Right forelimb (tissue), 1 donor: ENCODE measurements at places on chromosomes 7 and 10.

DNA sequence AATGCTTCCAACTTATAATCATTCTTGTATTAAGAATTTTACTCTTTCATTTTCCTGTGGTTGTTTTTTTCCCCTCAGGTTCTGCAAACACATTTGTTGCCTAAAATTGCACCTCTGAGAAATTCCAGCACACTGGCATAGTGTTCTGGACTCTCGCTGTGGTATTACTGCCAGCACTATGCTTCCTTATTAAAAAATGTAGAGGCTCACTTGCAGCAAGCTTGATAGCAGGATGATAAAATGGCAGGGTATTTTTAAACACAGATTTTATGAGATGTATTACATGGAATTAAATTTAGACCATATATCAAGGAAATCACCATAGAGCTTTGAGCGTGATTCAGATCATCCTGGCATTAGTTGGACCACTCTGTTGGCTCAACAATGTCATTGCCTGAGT is 416.7 kb upstream of the AKR1E2 start:
- no peak for DNase-seq

DNA sequence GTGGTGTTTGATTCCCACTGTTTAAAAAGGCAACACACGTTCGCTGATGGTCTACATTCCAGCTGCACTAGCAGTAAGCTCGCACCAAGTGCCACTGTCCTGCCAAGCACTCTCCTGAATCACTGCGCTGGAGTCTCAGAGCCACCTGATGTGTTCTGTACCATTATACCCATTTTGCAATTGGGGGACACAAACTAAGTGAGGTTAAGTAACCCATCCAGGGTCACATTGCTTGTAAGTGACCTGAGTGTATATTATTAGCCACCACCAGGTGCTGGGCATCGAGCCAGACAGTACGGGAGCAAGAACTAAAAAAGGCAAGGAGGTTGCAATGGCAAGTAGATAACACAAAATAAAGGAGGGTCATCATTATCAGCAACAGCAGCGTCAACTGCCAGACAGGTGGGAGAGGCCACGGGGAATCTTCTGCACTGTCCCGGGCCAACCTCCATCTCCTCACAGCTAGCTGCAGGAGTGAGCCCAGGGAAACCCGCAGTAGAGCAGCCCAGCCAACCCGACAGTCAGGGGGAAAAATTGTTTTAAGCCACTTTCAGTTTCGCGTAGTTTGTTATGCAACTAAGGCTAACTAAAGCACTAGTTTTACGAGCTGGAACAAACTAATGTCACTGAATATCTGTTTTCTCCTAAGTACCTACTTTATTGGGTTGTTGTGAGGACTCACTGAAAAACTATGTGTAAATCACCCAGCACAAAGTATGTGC is 712 bp upstream of the CPVL start:
- DNase-seq: peak; percentile 42

GRCh38 chr10:79445977-79446757 is 743 bp upstream of the ZCCHC24 start:
- peak; percentile 86 for DNase-seq

- DNase-seq: no peak
Measured at GRCh38 chr7:142771353-142771723, 568 bp downstream of the PRSS2 start.

GRCh38 chr7:51029131-51029530 is 246.4 kb upstream of the GRB10 start:
- peak; percentile 36 for DNase-seq

- no peak for DNase-seq
Measured at GRCh38 chr10:74234569-74234968, 83.5 kb downstream of the ADK start.

- DNase-seq: peak; percentile 27
Measured at GRCh38 chr7:151244841-151245346, 3.6 kb downstream of the SMARCD3 start.

- no peak for DNase-seq
Measured at GRCh38 chr10:126009650-126010049, 113.3 kb downstream of the FANK1 start.

GRCh38 chr10:102527546-102527945 is 23.8 kb downstream of the SUFU start:
- DNase-seq: no peak

DNA sequence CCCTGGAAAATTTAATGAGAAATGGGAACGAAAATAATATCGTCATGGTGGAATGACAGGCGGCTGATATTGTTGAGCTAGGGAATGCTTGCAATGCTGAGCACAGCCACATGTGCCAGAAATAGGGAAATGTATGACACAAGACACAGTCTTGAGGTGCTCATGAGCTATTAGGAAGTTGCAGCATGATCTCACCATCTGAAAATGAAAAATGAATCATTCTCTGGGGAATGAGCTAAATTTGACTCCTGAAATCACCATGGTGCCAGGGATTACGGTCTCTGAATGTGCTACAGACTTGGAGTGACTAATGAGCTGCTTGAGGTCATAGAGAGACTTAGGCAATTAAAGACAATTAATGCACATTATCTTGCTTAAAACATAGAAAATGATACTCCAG is 845.0 kb downstream of the CNTNAP2 start:
- DNase-seq: no peak

DNA sequence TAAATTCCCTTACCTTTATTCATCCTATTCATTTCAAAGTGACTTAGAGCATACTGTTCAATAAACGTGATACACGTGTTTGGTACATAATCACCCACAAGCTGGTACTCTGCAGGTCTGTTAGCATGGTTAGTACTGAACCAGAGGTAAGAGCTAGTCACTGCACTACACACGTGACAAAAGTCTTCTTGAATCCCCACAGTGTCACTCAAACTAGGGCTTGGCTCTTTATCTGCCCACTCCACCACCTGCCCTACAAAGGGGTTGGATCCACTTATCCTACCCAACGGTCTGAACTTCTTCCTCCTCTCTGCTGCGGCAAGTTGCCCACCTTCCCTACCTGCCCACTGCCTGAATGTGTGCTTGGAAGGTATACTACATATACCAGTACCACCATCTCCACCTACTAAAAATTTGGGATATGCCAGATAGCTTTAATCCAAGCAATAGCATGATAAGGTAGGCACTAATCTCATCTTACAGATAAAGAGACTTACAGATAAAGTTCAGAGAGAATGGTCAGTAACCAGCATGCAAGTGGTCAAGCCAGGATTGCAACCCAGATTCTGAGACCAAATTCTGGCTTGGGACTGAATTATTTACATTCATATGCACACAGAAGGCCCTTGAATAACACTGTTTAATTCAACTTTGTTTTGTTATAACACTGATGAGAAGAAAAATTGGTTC is 92.2 kb downstream of the SGMS1 start:
- DNase-seq: no peak

DNA sequence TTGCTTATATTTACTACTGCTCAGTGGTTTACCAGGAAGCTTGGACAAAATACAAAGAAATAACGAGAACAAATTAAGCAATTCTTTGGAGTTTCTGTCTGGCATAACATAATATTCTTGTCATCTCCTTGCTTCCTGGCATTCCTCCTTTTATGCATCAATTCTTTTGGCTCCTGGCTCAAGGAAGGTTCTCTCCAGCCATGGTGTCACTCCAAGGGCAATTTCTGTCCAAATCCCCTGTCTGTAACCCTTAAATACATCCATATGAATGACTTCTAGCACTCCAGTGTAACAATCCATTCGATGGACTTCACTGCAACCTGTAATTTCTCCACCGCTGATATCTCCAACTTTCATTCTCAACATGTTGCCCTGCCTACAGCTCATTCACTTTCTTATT is 617.7 kb upstream of the ANKRD30A start:
- peak; percentile 45 for DNase-seq

GRCh38 chr7:115682507-115682906 is 348.1 kb downstream of the TFEC start:
- no peak for DNase-seq

DNA sequence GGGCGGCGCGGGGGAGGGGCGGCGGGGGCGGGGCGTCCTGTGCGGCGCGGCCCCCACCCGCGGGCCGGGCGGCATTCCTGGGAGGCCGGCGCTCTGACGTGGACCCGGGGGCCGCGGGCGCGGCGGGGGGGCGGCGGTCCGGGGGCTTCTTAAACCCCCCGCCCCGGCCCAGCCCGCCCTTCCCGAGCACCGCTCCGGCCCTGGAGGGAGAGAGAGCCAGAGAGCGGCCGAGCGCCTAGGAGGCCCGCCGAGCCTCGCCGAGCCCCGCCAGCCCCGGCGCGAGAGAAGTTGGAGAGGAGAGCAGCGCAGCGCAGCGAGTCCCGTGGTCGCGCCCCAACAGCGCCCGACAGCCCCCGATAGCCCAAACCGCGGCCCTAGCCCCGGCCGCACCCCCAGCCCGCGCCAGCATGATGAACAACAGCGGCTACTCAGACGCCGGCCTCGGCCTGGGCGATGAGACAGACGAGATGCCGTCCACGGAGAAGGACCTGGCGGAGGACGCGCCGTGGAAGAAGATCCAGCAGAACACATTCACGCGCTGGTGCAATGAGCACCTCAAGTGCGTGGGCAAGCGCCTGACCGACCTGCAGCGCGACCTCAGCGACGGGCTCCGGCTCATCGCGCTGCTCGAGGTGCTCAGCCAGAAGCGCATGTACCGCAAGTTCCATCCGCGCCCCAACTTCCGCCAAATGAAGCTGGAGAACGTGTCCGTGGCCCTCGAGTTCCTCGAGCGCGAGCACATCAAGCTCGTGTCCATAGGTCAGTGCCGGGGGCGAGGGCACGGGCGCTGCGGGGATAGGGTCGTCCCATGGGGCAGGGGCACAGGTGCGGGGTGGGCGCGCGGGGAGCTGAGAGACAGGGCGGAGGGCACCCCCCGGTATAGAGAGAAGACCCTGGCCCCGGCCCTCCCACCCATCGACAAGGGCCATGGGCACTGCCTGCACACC is at the start of gene FLNC:
Gene FLNC (plus strand): TSS at position 176 of the 947 bp plus-strand sequence. CDS start 232 bp downstream, at position 408.
- peak; percentile 85 for DNase-seq

DNA sequence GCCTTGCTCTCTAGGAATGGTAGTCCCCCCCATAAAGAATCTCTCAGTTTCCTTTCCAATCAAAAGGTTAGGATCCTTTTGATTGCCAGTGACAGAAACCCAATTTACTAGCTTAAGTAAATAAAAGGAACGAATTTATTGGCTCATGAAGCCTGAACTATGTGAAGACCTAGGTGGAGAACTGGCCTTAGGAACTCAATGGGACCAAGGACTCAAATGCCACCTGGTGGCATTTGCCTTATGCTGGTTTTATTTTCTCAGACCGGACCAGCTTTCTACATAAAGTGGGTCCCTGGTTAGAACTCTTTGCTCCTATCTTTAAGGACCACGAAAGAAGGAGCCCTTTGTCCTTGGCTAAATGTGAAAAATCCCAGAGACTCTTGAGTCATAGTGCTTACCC is 25.4 kb downstream of the CFTR start:
- no peak for DNase-seq

- no peak for DNase-seq
Measured at GRCh38 chr10:75967491-75967890, 536.1 kb downstream of the LRMDA start.

- DNase-seq: no peak
Measured at GRCh38 chr10:16909961-16910792, 93.0 kb upstream of the RSU1 start.

GRCh38 chr7:24786306-24786705 is 29.0 kb upstream of the GSDME start:
- DNase-seq: no peak

DNA sequence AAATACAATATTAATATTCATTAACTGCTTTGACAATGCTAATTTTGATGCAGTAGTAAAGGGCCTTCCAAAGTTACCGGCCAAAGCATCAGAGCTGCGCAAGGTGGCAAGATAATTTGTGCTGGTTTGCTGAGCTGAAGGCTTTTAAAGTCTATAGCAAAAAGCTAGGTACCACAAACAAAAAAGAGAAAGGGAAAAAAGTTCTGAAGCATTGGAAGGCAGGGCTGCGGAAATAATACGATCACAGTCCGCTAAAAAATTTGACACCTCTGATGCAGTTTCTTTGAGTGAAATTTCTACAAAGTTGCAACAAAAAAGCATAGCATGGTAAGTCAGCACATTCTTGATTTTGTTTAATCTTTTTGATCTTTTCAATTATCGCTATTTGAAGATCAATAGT is 175.6 kb downstream of the TCF7L2 start:
- DNase-seq: no peak

DNA sequence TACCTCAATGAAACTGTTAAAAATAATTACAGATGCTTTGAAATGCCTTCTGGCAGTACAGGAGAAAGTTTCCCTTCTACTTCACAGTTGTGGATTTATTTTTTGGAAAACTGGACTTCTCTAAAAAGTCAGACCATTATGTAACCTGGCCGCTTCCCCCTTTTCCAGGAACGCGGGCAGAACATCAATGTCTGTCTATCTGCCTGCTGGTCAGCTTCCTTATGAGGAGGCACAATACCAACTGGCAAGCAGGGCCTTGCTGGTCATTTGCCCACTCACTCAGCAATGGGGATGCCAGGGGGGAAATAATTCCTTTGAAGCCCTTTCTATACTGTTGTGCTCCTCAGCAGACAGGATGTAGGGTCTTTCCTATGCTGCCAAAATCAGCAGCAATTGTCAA is 22.5 kb upstream of the ADRB1 start:
- peak; percentile 57 for DNase-seq

GRCh38 chr10:7320072-7320471 is 90.8 kb downstream of the SFMBT2 start:
- no peak for DNase-seq

GRCh38 chr7:45268013-45268412 is 110.4 kb downstream of the RAMP3 start:
- no peak for DNase-seq

DNA sequence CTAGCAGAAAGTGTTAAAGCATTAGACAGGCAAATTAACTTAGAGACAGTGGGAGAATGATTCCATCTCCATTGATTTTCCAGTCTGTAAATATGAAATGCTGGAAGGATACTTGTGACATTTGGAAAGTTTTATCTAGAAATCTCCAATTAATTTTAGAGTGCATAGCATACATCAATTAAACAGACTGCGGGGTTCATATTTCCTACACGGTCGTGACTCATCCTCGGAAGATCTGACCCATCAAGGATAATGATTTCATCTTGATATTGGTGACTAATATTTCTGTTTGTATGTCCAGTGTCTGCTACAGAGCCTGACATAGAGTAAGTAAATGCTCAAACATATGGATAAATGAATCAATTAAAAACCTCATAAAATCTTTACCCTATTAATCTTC is 474.9 kb downstream of the KCNMA1 start:
- DNase-seq: no peak

GRCh38 chr7:39217783-39218182 is 240.1 kb downstream of the POU6F2 start:
- no peak for DNase-seq

DNA sequence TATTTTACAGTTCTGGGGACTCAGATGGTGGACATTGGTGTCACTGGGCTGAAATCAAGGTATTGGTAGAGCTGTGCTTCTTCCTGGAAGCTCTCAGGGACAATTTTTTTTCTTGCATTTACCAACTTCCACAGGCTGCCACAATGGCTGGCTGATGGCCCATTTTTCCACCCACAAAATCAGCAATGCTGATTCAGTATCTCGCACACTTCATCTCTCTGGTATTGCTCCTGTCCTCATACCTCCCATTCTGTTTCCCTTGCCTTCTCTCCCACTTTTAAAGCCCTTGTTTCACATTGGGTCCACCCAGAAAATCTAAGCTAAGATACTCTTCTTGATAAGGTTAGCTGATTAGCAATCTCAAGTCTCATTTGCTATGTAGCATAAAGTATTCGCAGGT is 530.9 kb upstream of the POM121L12 start:
- DNase-seq: no peak
